Renal cortex interstitium (tissue), 15 donors: ENCODE measurements at places on chromosomes 11 and 22. TPM values are rescaled to one million over a fixed set of nuclear protein-coding genes. Genes with fewer than 3 reads are reported as not detected.

- DNase-seq: no peak
Measured at GRCh38 chr11:35747668-35748067, 85.1 kb downstream of the TRIM44 start.

GRCh38 chr11:131064373-131064991 lies 148.2 kb upstream of the SNX19 start:
- peak; percentile 44 for DNase-seq

DNA sequence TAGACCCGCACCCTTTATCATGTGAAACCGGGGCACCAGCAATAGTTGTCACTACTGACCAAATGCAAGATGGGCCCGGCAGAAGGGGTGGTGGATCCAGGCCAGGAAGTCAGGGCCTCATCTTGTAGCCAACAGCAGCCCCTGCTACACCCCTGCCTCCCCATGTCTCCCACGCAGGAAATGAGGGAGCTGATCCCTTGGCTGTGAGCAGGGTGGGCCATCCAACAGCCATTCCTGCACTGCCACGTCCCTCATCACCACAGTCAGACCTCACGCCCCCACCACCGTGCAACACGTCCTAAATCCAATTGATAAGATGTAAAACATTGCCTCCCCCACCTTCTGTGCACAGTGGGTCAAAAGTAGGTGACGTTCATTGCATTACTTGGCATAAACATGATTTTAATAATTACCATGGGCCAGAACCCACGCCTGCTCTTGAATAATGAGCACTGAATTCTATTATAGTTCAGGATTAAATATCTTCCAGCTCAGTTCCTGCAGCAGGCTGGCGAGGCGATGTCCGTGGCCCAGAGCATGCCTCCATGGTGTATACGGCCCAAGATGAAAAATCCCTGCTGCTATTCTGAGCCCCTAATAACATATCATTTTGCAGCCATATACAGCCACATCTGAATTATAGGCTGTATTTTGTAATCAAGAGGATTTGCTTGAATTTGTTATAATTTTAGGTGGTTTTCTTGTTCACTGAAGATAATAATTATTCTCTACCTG lies 1373.8 kb downstream of the BRD1 start:
- no peak for DNase-seq

GRCh38 chr11:73361953-73362776 lies 14.0 kb upstream of the RELT start:
- no peak for DNase-seq

GRCh38 chr11:61893981-61894380 lies 2.6 kb upstream of the FADS3 start:
- DNase-seq: no peak

DNA sequence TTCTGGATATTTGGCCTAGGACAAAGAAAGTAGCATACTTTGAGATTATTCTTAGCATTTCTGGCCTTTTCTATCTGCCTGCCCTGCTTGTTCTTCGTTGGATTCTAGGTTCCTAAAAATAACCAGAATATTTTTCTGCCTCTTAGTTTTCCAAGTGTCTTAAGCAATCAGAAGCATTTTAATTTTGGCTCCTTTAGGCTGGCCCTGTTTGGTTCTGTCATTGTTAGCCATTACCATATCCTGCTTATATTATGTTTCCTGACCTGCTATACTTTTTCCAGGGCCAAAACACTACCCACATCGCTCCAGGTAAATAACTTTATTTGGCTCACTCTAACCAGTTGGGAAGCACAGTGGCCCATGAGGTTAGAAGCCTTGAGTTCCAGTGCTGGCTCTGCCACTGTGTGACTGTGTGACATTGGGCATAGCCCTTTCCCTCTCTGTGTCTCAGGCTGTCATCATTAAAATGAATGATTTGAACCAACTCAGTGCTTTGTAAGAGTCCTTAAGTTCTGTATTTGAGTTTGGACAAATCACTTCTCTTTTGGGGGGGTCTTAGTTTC lies 91.1 kb downstream of the STIM1 start:
- no peak for DNase-seq

- no peak for DNase-seq
Measured at GRCh38 chr11:110409174-110409573, 20.6 kb upstream of the FDX1 start.

- DNase-seq: no peak
Measured at GRCh38 chr11:67117176-67117575, 1.9 kb upstream of the KDM2A start.

DNA sequence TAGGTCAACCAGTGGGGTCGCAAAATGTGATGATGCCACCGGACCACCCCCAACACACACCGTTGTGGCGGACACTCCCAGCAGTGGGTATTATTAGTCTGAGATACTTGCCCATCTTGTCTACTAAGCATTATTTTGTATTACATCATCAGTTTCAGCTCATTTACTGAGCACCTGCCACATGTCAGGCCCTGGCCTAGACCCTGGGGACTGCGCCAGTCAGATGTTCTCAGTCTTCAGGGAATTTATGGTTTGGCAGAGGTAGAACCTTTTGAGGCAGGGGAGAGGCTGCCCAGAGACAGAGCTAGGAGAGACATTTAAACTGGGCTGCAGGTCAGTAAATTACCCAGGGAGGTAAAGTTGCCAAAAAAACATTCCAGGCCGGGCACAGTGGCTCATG lies 43.1 kb upstream of the GCAT start:
- no peak for DNase-seq

DNA sequence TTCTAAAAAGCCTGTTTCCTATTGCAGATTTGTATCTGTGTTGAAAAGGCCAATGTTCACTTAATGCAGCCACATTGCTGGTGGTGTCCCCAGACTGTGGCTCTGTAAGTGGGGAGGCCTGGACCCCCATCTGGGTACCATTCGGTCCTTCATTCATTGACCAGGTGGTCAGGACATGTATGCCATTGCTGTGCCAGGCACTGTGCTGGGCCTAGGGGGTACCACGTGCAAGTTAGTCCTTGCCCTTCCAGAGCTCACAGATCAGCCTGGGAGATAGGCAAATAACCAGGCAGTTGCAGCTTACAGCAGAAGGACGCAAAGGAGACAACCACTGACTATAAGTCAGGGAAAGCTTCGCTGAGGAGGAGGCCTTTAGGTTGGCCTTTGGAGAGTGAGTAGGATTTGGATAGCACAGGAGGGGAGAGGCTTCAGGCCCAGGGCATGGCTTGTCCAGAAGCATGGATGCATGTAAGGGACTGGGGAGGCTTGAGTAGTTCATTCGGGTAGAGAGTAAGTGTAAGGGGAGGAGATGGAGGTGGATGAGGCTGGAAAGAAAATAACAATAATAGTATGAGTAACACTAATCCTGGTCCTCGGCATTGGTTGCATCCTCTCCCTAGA lies 5.0 kb downstream of the PRDM11 start:
- no peak for DNase-seq

- DNase-seq: no peak
Measured at GRCh38 chr11:25602959-25603358, 729.0 kb upstream of the ANO3 start.

- DNase-seq: no peak
Measured at GRCh38 chr11:113647856-113648255, 58.3 kb downstream of the TMPRSS5 start.

DNA sequence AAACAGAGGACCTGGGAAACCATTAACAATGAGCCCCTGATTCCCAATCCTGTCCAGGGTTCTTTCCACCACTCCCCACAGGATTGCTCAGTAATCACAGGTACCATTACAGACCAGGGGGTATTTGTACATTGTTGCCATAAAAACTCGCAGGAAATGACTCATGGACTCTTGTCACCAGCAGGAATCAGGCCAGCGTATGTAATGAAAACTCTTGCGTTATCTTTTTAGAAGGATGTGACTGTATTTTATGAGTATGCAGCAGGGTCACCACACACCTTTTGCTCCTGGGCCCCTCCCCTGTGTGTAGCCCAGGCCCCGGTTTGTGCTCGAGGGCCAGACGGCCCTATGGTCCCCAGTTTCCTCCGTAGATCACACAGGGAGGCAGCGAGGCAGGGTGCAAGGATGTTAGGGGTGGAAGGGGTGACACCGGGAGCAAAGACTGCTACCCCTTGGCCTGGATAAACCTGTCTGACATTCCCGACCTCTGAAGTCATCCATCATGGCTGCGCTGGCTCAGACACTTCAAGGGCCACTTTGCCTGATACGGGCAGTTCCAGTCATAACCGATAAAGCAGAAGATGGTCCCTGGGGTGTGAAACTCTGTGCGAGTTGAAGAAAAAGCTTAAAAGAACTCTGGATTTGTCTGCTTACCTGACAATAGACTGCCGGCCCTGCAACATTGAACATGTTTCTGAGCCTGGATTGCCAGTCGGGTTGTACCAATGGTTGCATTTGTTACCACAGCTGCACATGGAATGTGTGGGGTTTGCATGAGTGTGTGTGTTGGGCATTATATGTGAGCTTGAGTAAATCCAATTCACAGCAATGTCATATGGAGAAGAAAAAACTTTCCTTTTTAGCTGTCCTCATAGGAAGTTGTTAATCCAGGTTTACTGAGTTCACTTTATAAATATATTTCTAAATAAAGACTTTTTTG lies 56.9 kb downstream of the MICAL2 start:
- no peak for DNase-seq

- DNase-seq: no peak
Measured at GRCh38 chr22:35761037-35761436, 43.4 kb downstream of the APOL5 start.

GRCh38 chr11:416757-417621 lies 2.2 kb upstream of the SIGIRR start:
- DNase-seq: no peak

DNA sequence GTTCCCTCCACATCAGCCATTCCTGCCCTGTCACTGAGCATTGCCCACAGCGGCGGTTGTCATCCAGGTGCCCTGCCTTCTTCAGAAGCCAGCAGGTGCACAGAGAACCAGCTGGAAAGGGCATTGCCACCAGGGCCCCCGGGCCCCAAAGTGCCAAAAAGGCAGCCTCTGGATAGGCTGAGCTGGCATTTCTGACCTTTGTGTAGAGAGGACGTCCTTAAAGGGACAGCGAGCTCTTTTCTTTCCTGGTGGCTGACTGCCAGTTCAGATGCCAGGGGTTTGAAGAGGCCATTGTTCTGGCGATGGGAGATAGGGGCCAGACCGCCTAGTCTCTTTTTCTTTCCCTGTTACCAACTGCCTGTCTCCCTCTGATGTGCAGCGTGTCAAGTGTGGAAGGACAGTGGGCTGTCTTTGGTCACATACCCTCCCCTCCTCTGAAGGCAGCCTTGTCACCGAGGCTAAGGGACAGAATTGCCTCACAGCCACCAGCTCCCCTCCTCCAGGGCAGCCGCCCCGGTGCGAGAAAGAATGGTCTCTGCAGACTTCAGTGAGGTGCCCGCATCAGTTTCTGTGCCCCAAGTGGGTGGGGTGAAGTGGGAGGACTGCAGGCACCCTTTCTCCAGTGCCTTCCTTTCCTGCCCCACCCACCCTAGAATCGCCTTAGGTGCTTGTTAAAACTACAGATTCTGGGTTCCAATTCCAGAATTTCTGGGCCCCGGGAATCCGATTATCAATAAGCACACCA lies 109.6 kb downstream of the SCN3B start:
- no peak for DNase-seq

Gene E2F8
- polyA plus RNA-seq: 8.0 TPM

Gene KRTAP5-10
- polyA plus RNA-seq: 0.44 TPM

Gene CSKMT
- 5.9 TPM for polyA plus RNA-seq

Gene OR2AG1
- polyA plus RNA-seq: 0.09 TPM

Gene SLC5A1
- polyA plus RNA-seq: 0.42 TPM

Gene HOATZ
- polyA plus RNA-seq: 0.11 TPM

Gene PHF21B
- 4.3 TPM for polyA plus RNA-seq

Gene SERPING1
- polyA plus RNA-seq: 161 TPM

Gene TMEM191B
- polyA plus RNA-seq: 2.9 TPM
